ENCODE measurements at places on chromosomes 16 and 17.

- peak; percentile 66 for DNase-seq
Measured at GRCh38 chr17:3659541-3660111, 8.8 kb downstream of the TAX1BP3 start.

- DNase-seq, result peak; percentile 70
Measured at GRCh38 chr17:15273141-15273793, 8.1 kb upstream of the PMP22 start.

DNA sequence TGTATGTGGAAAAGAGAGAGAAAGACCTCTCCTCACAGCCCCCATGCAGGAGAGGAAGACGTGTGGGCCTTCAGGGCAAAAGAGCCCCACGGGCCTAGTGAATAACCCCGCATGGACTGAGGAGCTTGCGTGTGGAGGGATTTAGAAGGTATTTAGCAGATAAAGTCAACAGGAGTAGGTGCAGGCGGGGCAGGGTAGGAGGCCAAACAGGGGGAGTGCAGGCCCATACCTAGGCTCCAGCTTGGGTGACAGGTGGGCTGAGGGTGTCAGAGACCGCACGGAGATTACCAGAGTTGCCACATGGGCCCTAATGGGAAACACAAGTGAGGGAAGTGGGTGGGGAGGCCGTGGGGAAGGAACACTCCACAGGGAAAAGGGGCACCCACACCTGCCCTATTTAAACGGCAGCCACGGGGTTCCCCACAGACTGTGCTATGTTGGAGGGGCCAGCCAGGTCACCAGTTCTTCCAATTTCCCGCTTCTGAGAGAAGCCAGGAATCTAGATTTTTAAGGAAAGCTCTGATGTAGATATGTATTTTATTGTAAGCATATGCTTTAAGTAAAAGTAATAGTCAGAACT lies 8.2 kb upstream of the CNGB1 start:
- no peak for DNase-seq

DNA sequence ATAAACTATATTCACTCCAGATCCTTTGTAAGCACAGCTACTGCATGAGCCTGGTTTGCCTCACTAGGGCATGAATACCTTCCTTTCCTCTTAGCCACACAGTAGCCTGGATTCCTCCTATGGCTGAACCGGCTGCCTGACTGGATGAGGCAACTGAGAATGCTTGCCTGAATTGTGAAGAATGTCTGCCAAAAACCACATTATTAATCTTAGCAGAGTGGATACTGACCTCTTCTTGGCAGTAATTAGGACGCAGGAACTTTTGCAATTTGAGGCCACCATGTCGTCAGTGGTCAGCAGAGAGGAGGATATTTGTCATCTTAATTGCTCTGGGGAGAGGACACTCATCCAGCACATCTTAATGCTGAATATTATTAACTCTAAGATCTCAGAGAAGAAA lies 651.8 kb upstream of the GOT2 start:
- peak; percentile 1 for DNase-seq

DNA sequence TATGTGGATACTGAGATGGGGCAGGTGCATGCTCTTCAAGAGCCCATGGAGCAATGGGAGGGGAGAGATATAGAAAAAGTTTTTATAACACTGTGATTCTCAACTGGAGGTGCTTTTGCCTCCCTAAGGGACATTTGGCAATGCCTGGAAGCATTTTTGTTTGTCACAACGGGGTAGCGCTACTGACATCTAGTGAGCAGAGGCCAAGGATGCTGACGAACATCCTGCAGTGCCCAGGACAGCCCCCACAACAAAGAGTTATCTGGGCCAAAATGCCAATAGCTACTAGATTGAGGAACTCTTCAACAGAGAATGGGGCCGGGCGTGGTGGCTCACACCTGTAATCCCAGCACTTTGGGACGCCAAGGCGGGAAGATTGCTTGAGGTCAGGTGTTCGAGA lies 67.2 kb upstream of the CLEC3A start:
- DNase-seq, result no peak

GRCh38 chr17:9306086-9306485 lies 269.5 kb downstream of the STX8 start:
- peak; percentile 66 for DNase-seq

DNA sequence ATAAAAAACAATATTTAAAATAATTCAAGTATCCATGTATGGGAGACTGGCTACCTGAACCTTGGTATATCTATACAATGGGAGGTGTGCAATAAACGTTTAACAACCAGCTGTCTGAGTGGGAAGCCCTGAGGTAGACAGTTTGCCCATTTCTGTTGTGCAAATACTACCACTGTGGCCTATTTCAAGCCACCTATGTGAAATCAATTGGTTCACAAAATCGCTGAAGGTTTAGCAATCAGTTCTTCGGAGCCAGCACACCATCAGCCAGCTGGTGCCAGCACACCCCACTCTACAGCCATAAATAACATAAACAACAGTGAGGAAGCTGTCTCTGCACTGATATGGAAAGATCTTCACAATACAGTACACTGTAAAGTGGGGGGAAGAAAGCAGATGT lies 46.7 kb upstream of the KDM8 start:
- DNase-seq, result no peak

DNA sequence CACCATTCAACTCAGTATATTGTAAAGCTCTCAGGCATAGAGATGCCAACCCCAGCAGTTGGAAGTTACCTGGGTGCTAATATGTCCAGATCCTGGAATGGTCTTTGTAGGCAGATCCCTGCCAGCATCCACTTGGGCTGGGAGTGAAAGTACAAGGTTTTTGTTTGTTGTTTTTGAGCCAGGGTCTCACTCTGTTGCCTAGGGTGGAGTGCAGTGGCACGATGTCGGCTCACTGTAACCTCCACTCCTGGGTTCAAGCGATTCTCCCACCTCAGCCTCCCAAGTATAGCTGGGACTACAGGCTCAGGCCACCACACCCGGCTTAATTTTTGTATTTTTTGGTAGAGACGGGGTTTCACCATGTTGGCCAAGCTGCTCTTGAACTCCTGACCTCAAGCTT lies 177.6 kb downstream of the IRF8 start:
- DNase-seq, result no peak

- no peak for DNase-seq
Measured at GRCh38 chr16:62585041-62585545, 548.9 kb upstream of the CDH8 start.

DNA sequence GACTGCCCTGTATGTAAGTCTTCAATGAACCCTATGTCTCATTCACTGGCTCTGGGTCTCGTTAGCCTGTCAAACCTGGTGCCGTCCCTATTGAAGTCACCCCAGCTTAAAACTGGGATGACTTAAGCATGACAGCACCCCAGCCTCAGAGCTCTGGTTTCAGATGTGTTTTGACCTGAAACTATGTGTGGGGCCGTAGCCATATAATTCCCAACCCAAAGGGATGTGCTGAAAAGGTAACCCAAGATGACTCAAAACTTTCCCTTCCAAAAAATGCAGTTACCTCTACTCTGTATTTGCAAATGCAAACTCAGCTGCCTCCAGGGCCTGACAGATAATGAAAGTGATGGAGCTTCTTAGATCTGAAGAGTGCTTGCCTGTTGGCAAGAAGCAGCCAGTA lies 478.3 kb upstream of the ERCC4 start:
- DNase-seq, result no peak

GRCh38 chr17:12983991-12984884 lies 33.6 kb downstream of the ELAC2 start:
- peak; percentile 51 for DNase-seq

DNA sequence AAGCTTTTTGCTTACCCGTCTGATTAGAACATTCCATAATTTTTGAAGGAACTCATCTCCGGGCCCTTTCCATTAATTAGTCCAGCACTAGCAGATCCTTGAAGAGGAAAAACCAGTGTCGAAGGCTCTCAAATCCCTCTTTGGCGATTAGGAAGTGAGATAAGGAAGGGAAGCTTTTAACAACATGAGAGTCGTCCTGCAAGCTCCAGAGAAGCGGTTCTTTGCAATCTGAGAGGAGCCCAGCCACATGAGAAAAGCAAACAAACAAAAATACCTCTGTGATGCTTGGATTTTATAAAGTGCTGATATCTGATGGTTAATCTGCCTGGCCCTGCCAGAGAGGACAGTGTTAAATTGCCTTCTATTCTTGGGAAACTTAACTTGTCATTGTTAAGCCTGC lies 339.8 kb upstream of the SALL1 start:
- no peak for DNase-seq

- DNase-seq, result peak; percentile 64
Measured at GRCh38 chr17:81365148-81365600, 30.1 kb upstream of the BAHCC1 start.

DNA sequence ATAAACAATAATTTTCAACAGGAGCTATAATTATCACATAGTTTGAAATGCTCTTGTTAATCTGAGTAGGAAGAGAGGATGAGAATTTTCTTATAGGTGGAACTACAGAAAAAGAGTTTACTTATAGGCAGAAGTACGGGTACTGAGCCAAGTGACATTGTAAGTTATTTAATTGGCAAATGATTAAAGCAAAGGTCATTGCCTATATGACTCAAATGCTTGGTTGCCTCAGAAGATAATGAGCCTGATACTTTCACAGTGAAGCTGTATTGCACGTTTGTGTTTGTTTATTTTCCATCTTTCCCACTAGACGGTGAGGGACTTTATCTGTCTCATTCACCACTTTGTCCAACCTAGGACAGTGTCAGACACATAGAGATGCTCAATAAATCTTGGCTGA lies 749.3 kb downstream of the MAF start:
- no peak for DNase-seq

GRCh38 chr16:27169511-27170071 lies 33.7 kb upstream of the KDM8 start:
- DNase-seq, result peak; percentile 52

DNA sequence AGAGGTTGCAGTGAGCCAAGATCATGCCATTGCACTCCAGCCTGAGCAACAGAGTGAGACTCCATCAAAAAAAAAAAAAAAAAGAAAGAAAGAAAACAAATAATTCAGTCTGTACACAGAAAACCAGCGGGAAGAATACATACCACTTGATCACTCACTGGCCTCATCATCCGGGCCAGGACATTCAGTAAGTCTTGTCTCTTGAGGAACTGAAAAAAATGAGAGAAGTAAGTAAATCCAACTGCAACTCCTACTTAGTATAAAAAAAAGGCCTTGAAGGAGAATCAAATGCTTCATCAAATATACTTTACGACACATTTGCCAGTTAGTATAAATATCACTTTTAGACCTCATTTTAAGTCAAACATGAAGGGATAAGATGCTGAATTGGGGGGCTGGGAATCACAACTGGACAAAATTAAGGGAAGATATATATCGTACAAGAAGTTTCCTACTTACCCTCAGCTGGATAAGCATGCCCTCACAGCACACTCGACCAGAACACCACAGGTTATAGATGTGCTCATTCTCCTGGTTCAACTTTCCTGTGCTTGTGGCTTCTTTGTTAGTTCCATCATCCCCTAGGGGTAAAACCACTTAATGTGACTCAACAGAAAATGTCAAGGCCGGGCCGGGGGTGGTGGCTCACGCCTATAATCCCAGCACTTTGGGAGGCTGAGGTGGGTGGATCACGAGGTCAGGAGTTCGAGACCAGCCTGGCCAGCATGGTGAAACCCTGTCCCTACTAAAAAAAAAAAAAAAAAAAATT lies 12.4 kb downstream of the CCDC47 start:
- DNase-seq, result no peak

DNA sequence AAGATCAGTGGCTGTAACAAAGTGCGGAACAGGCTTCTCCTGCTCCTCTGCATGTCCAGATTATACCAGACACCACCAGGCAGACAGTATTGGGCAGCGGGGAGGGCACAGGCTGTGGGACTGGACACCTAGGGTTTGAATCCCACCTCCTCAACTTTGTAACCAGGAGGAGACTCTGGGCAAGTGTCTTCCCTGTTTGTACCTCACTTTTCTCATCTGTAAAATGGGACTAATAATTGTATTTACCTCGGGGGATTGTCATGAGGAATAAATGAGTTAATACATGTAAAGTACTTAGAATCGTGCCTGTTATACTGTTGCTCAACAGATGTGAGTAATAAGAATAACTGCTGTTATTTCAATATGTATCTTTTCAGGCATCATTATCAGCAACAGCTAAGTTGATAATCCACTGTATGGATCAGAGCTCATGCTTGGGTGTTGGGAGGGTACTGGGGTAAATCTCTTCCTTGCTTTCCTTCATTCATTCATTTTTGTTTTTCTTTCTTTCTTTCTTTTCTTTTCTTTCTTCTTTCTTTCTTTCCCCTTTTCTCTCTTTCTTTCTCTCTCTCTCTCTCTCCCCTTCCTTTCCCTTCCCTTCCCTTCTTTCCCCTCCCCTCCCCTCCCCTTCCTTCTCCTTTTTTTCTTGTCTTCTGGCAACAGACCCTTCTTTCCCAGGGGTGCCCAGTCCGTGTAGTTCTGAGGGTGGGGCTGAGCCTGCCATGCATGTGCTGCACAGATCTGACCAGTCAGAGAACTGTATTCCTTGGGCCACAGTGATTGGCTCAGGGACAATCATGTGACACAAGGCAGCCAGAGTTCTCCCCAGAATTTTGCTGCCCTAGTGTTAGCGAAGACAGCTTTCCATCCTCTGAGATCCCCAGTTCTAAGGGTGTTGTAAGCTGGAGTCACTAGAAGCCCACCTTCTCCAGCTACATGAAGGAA lies 25.3 kb upstream of the BRD7 start:
- DNase-seq, result no peak

DNA sequence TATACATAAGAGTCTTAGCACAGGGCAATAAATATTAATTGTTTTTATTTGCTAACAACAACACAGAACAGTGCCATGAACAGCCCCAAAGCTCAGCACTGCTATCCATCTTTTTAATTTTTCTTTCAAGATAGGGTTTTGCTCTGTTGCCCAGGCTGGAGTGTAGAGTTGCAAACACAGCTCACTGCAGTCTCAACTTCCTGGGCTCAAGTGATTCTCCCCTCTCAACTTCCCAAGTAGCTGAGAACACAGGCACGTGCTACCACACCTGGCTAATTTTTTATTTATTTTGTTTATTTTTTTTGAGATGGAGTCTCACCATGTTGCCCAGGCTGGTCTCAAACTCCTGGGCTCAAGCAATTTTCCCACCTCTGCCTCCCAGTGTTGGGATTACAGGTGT lies 47.6 kb upstream of the AKAP1 start:
- DNase-seq, result no peak

DNA sequence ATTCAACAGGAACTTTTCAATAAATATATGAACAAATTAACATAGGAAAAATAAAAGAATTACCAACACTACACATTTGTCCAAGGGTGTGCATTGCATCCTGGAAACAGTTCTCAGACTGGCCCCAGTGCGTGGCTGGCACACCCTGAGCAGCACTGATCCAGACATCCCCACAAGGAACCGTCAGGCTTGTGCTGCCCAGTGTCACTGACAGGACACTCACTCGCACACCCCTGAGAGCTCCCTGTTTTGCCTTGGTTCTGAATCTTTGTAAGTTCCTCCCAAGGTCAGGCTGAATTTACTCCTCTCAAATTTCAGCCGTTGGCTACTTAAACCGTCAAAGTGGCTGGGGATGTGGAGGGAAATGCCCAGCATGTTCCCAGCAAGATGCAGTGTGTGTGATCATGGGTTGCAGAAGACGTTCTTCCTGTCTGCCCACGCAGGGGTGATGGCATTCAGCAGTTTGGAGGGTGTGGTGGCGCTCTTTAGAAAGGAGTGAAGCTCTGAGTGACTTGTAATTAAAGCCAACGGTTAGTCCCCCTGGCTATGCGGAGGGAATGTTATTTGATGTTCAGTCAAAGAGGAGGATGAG lies 1.7 kb downstream of the MT2A start:
- peak; percentile 89 for DNase-seq

GRCh38 chr16:79849119-79849518 lies 248.6 kb upstream of the MAF start:
- DNase-seq, result no peak

GRCh38 chr17:7239091-7240027 lies at the start of gene PHF23:
TSS of gene PHF23 (minus strand) at chr17:7239457. CDS start at chr17:7239279, 178 bp downstream.
- peak; percentile 100 for DNase-seq

- peak; percentile 47 for DNase-seq
Measured at GRCh38 chr17:35087731-35088355, 24.3 kb upstream of the RFFL start.
